Ascending aorta (tissue), 2 donors: ENCODE measurements at places on chromosomes 2 and 18. TPM values are rescaled to one million over a fixed set of nuclear protein-coding genes. Genes with fewer than 3 reads are reported as not detected.

DNA sequence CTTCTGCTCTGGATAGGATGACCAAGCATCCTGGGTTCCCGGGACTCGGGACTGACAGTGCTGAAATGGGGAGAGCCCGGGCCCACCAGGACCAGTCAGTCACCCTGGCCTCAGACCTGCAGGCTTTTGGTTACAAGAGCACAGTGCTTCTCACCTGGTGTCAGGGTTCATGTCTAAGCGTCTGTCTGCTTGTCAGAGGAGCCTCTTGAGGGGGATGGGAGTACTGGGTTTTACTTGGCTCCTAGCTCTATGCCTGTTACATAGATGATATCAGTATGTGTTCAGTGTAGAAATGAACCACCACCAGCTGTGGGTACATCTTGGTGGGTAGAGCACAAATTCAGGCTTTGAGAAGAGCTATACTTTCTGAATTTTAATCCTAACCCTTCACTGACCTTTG is 29.9 kb downstream of the PCARE start:
- H3K27me3 ChIP-seq, result no peaks in the 10 kb centered on the region
- no peaks in the 10 kb centered on the region for H3K4me1 ChIP-seq
- H3K36me3 ChIP-seq, result no peaks in the 10 kb centered on the region
- no peak for DNase-seq
- H3K27ac ChIP-seq, result no peak overlapping the region

DNA sequence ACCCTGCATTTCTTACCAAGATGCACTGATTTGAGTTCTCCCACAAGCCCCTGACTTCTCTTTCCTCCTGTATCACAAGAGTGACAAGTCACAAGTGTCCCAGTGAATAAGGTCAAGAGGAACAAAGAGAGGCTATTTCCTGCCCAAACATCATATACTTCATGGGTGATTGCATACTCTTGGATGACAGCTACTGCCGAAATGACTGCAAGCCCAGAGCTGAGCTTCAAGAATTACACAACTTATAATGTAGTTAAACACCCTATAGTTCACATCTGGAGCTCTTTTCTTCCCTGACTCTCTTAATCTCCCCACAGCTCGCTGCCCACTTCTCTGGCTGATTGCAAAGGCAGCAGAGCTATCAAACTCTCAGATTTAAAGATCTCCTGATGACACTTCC is 289.7 kb upstream of the PARD3B start:
- DNase-seq, result no peak
- no peak overlapping the region for H3K4me3 ChIP-seq
- H3K4me1 ChIP-seq, result peaks cover 9% of the 10 kb centered on the region
- no peak overlapping the region for H3K27ac ChIP-seq
- H3K27me3 ChIP-seq, result no peaks in the 10 kb centered on the region
- H3K36me3 ChIP-seq, result no peaks in the 10 kb centered on the region

GRCh38 chr2:143489145-143489544 is 359.9 kb downstream of the ARHGAP15 start:
- peaks cover 3% of the 10 kb centered on the region for H3K4me1 ChIP-seq
- H3K27me3 ChIP-seq, result no peaks in the 10 kb centered on the region
- H3K36me3 ChIP-seq, result no peaks in the 10 kb centered on the region
- no peak overlapping the region for H3K4me3 ChIP-seq

- no peak overlapping the region for H3K4me3 ChIP-seq
- peaks cover 4% of the 10 kb centered on the region for H3K36me3 ChIP-seq
- DNase-seq, result no peak
- no peaks in the 10 kb centered on the region for H3K27me3 ChIP-seq
- H3K27ac ChIP-seq, result no peak overlapping the region
These were observed 2.0 kb downstream of the OTOS start for GRCh38 chr2:240138254-240138984.

DNA sequence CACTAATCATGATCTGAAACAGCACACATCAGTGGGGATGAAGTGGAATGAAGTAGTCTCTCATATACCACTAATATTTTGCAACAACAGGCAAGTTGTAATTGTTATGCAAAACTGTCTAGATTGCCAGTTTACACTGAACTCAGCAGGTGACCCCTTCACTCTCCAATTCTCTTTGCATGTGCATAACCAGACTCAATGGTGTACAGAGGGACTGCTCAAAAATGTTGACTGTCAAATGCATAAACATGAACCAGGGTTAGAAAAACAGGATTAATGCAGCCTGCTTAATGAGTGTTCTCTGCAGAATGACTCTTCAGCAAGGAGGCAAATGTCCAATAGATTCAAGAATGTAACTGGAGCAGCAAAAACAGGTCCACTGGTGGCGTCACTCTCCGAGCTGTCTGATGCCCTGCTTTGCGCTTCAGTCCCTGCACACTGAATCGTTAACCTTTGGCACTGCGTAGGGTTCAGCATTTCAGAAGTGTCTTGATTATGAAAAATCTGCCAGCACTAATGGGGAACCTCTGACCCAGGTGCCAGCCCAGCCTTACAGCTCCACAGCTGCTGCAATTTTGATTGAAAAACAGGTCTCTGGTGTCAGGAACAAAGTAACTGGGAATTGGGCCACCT is 209.3 kb downstream of the TDRD15 start:
- H3K4me3 ChIP-seq, result no peak overlapping the region
- no peaks in the 10 kb centered on the region for H3K4me1 ChIP-seq
- no peaks in the 10 kb centered on the region for H3K36me3 ChIP-seq
- H3K27me3 ChIP-seq, result no peaks in the 10 kb centered on the region

- no peaks in the 10 kb centered on the region for H3K27me3 ChIP-seq
- H3K4me3 ChIP-seq, result no peak overlapping the region
- H3K36me3 ChIP-seq, result peaks cover 52% of the 10 kb centered on the region
- H3K27ac ChIP-seq, result no peak overlapping the region
- peaks cover 5% of the 10 kb centered on the region for H3K4me1 ChIP-seq
These were observed 4.8 kb downstream of the COPS9 start for GRCh38 chr2:240131296-240131695.

DNA sequence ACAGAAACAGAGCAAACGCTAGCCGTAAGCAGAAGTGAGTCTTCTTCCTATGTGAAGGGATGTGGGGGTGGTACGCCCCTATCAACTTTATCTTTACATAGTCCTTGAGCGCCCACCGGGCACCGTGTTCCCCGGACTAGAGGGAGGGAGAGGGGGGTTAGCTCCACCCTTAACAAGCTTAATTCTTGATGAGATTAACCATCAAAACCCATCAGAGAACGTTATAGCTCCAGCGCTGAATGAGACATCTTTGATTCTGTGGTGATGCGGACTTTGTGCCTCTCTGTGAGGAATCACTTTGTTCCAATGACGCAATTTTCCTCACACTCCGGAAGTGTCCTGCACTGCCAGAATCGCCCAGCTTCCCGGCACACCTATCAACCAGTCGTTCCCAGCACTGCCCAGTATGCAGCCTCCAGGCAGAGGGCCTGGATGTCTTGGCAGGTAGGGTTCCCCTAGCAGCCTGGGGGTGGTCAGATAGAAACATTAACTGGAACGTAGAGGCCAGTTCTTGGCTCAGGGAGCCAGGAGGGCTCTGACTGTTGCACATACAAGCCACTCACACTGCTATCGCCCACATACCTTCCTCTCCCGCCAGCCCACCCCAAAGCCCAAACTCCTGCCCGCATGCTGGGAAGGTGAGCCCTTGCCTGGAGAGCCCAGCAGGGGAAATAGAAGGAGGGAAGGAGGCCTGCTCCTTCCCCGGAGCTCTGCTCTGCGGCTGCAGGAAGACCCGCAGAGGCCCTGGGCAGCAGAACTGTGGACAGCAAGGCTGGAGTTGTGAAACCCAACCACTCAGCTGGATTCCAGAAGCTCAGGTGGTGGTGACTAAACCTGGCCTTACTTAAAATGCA is 1.9 kb upstream of the ODC1 start:
- no peaks in the 10 kb centered on the region for H3K27me3 ChIP-seq
- no peak overlapping the region for H3K4me3 ChIP-seq
- H3K36me3 ChIP-seq, result no peaks in the 10 kb centered on the region
- peaks cover 7% of the 10 kb centered on the region for H3K4me1 ChIP-seq
- H3K27ac ChIP-seq, result no peak overlapping the region
- no peak for DNase-seq

DNA sequence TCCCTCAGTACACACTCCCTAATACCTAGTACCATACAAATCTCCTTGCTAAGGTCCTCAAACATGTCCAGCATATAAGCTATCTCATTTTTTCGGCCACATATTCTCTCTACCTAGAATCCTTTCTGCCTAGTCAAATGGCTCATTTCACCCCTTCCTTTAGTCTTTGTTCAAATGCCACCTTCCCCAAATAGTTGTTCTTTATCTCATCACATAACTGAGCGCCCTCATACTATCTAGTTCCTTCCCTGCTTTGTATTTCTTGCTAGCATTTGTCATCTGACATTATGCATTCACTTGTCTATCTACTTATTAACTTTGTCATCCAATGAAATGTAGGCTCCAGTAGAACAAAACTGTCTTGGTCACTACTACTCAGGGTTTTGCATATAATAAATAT is 35.5 kb downstream of the RPRD1A start:
- no peak overlapping the region for H3K4me3 ChIP-seq
- no peak for DNase-seq
- H3K36me3 ChIP-seq, result peaks cover 7% of the 10 kb centered on the region
- H3K27me3 ChIP-seq, result no peaks in the 10 kb centered on the region
- H3K4me1 ChIP-seq, result no peaks in the 10 kb centered on the region

Gene GNLY
- total RNA-seq, result not detected

Gene FAM228A
- not detected for total RNA-seq

Gene KCNIP3
- total RNA-seq, result 5.2 TPM
